ENCODE measurements at places on chromosomes 3 and 15.

- DNase-seq = no peak
These were observed 122.1 kb upstream of the TMEM108 start for GRCh38 chr3:132916096-132916495.

GRCh38 chr15:56869573-56869972 is 48.9 kb upstream of the TCF12 start:
- no peak for DNase-seq

DNA sequence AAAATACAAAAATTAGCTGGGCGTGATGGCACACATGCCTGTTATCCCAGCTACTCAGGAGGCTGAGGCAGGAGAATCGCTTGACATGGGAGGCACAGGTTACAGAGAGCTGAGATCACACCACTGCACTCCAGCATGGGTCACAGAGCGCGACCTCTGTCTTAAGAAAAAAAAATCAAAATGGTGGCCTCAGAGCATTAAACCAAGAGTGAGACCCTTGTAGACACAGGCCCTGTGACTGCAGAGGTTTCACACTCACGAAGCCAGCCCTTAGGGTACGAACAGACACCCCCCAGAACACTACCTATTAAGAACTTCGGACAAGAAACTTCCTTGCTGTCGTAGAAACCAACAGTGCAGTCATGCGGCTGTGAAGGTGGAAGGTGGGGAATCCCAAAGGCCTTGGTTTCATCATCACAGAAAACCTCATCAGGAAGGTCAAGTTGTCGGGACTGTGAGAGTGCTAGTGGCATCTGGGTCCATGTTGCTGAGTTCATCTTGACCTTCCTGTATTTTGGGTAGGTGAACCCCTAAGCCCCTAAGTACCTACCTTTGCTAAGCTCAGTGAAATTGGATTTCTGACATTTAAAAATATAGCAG is 4.8 kb upstream of the PDE8A start:
- no peak for DNase-seq

GRCh38 chr3:124854009-124854408 is 33.2 kb downstream of the ITGB5 start:
- no peak for DNase-seq

GRCh38 chr3:59234884-59235633 is 185.2 kb upstream of the CFAP20DC start:
- DNase-seq = no peak

- DNase-seq = no peak
These were observed 830 bp downstream of the SEMA4B start for GRCh38 chr15:90201944-90202375.

- DNase-seq = peak; percentile 68
These were observed 325.7 kb downstream of the MAGI1 start for GRCh38 chr3:65713016-65713415.

GRCh38 chr3:133488785-133489367 is 84.6 kb upstream of the CDV3 start:
- DNase-seq = no peak

- no peak for DNase-seq
These were observed 7.0 kb downstream of the CCR2 start for GRCh38 chr3:46360907-46361306.

DNA sequence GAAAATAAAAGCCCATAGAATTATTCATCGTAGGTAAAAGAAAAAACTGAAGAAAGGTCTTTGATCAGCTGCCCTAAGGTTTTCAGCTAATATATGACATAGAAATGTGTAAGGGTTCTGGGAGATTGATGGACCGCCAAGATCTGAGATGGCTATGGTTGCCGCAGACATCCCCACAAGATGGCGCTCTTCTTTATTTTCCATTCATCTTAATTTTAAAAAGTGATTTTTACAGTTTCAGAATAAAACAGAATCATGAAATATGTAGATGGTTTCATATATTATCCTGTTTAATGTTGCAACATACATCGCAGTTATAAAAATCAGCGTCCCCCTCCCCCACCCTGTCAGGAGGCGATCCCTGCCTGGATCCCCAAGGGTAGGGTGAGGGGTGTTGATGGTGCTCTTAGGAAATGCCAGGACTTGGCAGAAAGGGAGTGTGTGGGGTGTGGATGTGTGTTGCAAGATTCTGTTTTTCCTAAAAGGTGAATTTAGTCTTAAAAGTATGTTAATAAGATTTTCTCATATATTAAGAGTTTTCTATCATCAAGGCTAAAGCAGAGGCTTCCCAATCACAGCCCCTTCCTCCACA is 68.8 kb downstream of the ANXA2 start:
- DNase-seq = no peak

GRCh38 chr3:119560160-119560559 is 746 bp upstream of the CD80 start:
- DNase-seq = no peak

DNA sequence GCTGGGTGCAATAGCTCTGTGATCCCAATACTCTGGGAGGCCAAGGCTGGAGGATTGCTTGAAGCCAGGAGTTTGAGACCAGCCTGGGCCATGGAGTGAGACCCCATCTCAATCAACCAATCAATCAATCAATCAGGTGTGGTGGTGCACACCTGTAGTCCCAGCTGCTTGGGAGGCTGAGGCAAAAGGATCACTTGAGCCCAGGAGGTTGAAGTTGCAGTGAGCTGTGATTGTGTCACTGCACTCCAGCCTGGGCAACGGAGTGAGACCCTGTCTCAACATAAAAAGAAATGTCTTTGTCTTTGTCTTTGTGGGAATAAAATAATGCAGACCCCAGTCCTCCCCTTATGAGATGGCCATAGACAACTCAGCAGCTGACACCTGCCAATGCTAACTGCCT is 34.9 kb upstream of the TLE3 start:
- no peak for DNase-seq
